ENCODE measurements at places on chromosomes 1 and 21.

DNA sequence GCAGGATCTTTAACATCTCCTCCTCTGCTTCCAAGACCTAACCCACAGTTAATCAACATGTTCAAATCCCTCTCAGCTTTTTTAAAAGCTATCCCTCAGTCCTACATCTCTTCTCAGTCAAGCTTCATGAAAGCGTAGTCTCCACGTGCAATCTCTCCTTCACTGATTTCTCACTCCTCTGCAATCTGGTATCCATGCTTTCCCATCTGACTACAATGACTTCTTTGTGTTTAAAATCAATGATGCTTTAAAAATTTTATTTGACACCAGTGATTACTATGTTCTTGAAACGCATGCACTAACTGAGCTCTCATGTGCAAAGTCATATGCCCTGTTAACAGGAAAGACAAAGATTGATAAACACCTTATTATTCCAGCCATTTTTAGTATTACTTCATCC, 67.5 kb upstream of the BEND5 start:
- no peak for DNase-seq

GRCh38 chr1:67619080-67619479, 65.9 kb upstream of the GADD45A start:
- no peak for DNase-seq

GRCh38 chr1:178961331-178961730, 64.4 kb upstream of the FAM20B start:
- no peak for DNase-seq

DNA sequence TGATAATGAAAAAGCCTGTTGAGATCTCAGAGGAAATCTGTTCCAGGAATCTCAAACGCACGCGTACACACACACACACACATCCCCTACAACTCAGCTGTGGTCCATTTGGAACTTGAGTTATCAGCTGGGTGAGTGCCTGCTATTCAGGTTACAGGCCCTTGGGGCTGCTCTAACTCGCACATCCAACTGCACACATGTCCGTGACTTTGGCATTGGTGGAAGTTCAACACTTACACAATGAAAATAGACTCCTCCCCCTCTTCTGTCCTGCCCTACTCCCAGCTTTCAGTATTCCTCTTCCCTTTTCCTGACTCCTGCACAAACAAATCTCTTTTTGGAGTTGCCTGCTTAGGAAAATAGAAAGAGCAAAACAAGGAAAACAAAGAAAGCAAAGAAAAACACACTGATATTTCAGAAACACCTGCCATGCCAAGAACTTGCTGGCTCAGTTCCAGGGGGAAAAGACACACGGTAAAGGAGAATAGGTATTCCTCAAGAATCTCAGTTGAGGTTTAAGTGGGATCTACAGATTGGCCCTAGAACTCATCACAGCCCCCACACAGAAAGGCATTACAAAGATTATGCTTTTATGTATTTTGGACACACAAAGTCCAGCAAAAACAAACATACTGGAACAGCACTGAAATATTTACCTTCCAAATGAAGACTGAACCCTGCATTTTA, 140.9 kb downstream of the TGFBR3 start:
- DNase-seq = peak; percentile 4

DNA sequence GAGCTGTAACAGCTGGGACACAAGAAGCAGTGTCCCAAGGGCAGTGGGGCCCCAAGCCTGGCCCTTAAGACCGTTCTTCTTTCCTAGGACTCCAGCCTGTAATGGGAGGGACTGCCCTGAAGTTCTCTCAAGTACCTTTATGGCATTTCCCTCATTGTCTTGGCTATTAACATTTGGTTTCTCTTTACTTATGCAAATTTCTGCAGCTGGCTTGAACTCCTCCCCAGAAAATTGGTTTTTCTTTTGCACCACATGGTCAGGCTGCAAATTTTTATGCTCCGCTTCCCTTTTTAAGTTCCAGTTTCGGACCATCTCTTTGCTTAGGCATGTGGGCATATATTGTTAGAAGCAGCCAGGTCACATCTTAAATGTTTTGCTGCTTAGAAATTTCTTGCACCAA, 3.1 kb upstream of the MROH9 start:
- no peak for DNase-seq

DNA sequence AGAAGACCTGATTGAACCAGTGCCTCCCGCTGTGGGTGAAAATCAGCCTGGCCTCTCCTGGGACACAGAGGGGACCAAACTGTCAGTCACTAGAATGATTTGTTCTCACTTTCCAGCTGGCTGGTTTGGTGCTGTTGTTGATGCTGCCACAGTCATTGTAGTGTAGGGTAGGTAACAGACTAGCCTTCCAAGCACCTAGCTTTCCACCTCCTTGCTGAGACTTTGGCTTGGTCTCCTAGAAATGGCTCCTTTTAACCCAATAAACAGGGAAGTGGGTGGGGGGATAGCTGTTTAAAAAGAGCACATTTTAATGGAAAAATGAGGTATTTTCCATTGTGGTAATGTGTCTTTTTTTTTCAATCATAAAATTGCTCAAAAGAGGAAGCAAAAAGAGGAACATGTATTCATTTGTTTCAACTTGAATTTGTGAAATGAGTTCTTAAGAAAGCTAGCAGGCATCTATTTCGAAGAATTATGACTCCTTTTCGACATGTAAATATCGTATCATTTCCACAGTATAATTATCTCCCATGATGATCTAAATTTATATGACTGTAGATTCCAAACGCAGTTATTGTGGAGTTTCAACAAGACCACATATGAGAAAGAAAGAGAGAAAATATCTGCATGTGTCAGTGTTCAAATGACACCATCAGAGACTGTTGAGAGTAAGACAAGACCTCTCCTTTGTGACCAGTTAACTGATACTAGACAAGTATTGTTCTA, 190.1 kb downstream of the HLX start:
- no peak for DNase-seq

DNA sequence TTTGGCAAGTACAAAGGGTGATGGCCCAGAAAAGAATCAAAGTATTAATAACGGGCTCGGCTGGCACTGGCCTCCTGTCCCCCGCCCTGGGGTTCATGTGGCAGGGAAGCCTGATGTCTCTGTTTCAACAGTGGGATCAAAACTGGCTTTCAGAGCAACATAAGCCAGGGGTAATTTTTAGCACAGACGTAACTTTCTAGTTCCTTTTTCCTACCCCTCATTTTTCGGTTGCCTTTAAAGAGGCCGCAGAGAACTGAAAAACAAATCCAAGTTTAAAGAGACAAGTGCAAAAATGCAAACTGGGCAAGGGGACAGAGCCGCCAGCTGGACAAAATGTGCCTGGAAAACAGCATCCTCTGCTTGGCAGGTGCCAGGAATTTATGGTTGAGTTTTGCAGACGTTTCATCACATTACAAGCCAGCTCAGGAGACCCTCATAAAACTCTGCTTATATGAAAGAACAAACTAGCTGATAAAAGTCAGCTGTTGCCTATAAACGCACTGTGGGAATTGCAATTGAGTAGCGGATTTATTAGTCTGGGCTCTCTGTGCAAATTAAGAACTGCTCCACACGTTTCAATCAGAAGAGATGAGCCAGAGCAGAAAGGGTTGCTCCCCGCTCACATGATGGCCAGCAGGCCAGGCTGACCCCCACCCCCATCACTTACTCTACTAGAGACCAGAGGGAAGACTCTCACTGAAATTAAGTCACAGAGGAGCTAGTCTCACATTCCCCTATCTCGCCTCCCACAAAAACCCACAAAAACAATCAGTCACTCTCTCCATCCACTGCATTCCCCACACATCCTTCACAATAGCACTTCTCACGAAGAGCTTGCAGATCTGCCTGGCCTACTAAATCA, 15.8 kb upstream of the CDCA8 start:
- DNase-seq = no peak

- no peak for DNase-seq
Observed at GRCh38 chr1:16296643-16297042, 55.6 kb downstream of the FBXO42 start.

DNA sequence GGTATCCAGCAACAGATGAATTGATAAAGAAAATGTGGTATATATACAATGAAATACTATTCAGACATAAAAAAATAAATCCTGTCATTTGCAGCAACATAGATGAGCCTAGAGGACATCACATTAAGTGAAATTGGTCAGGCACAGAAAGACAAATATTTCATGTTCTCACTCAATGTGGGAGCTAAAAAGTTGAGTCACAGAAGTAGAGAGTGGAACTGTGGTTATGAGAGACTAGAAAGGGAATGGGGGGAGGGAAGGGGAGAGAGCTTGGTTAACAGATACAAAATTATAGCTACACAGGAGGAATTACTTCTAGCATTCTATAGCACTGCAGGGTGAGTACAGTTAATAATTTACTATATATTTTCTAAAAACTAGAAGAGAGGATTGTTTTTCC, 37.1 kb upstream of the SERPINC1 start:
- DNase-seq = no peak

DNA sequence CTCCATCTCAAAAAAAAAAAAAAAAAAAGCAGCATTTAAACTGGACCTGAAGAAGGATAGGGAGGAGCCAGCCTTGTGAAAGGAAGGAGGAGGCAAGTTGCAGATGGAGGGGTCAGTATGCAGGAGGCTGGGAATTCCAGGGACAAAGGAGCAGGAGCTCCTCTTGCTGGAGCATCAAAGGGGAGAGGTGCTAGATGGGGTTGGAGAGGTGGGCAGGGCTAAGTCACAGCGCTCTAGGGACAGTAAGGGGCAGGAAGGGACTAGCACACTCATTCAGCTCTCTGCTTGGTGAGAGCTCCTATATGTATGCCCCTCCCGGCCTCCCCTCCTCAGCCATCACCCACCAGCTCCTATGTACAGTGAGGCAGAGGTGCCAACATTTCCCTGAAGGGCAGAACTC, 26.8 kb downstream of the MAP7D1 start:
- DNase-seq = no peak

Data from NCI-H187 (cell line).